ENCODE measurements at places on chromosomes 1 and 21.

- no peak for DNase-seq
Observed at GRCh38 chr1:46767649-46768282, 31.1 kb upstream of the CYP4B1 start.

DNA sequence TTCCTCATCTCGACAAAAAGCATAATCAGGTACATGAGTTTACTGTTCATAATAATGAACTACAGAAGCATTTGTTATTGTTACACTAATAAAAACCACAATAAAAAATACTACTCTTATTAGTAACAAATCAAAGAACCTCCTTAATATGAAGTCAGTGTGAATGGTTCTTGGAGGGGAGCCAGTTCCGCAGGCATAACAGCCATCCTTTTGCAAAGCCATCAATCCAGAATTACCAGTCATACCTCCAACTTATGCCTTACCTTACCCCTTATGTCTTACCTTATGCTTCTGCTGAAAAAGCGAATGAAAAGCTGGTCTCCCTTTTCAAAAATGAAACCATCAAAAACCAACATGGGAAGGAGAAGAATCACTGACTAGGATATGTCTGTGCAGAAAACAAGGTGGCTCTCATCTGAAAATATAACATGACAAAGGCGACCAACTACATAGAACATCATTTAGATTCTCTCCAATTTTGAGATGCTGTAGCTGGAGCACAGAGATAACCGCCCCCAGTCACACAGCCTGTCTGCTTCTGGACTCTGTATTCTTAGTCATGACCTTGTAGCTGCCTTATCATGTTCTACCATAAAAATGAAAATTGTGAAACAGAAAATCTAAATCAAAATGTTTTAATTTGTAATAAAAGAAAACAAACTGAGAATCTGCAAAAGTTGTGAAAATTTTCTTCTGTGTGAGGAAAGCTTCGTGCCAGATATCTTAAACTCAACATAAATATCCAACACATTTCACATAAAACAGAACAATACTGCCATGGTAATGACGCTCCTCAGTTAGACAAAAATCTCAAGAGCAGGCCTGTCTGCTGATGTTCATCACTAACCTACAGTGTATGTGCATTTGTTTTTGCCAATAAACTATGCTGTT is 438.2 kb downstream of the SMYD3 start:
- DNase-seq = peak; percentile 10

DNA sequence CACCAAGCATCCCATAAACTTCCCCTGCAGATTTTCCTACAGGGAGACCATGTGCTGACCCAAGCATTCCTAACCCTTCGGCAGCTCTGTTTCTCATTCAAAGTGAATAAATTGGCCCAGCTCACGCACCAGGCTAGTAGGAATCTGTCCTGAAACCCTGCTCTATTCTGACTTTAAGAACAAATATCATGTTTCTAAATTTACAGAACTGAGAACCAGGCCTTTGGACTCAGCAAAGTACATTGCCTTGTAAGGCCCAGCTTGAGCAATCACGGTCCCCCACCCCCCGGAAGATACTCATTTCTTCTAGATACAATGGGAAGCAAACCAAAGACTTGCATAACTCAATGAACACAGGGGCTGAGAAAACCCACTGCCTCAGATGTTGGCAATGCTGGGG is 160.1 kb upstream of the NFIA start:
- DNase-seq = peak; percentile 28

DNA sequence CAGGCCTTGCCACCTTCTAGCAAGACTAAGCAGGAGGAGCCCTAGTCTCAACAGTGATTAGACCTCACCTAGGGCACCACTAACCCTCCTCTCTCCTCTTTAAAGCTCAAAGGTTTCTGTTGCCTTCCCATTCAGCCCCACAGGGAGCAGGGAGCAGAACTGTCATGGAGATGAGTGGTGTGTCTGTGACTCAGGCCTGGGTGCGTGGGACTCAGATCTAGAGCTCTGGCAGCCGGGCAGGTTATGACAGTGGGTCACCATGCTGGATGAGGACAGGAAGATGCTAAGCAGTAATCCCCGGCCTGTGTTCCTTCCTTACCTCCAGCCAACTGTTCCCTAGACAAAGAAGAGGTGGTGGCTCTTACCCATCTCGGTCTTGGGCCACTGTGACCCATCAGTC is 60.1 kb upstream of the COA6 start:
- no peak for DNase-seq

DNA sequence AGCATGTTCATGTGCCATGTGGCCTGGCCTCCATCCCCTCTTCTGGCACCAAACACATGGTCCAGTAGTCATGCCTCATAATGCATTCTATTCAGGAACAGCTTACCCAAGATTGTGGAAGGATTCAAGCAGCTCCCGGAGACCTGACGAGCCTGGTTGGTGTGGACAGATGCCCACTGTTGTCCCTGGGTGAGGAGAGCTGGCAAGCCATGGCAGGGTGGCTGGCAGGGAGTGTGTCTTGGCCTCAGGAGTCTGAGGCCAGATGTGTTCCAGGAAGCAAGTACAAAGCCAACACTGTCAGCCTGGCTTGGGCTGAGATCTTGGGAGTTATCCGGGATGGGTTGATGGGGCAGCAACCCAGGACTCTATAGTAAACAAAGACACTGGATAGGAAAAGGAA is 7.3 kb upstream of the FABP3 start:
- no peak for DNase-seq

GRCh38 chr1:236063919-236064673 is 794 bp downstream of the NID1 start:
- peak; percentile 85 for DNase-seq

DNA sequence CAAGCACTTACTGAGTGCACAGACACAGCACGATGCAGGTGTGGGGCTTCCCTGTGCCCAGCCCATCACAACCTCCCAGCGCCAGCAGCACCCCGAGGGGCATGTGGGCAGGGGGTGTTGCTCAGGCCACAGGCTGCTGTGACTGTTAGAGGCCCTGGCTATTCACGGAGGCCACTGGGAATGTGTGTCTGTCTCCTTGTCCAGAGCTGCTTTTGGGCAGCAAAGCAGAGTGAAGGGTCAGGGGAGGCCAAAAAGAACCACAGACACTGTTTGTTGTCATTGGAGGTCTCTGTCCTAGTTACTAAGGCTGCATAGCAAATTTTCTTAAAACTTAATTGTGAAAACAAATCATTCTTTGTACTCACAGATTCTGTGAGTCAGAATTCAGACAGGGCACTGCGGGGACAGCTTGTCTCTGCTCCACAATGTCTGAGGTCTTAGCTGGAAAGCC is 49.6 kb downstream of the TNFRSF8 start:
- DNase-seq = no peak

GRCh38 chr1:79264285-79264684 is 257.8 kb upstream of the ADGRL4 start:
- no peak for DNase-seq

DNA sequence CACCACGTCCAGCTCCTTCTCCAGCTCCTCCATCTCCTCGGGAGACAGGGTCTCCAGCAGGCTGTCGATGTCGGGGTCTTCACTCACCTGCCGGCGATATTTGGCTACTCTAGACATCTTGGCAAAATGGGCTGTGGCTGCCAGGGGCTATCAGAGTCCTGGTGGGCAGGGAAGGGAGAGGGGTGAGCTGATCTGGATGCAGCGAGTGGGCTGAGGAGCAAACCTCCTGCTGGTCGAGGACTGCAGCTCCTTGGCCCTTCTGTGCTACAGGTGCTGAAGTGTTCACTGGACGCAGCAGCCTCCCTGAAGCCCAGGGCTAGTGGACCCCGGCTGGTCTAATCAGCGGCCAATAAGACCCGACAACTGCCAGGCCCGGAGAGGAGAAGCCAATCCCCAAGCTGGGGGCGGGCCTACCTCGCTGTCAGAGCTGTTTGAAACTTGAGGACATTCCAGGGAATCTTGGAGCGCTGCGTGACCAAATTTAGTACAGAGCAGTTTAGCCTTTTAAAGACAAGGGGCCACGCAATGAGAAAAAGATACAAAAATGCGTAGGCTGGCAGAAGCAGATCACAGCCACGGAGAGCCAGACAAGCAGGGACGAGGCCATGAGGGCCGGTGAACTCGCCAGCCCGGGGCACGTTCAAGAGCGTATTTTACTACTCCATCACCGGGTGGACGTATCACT is at the start of gene LMOD1:
Gene LMOD1, minus strand, starts transcription at position 325 of the 685 bp plus-strand sequence. Its CDS starts 208 bp downstream, at position 117.
- peak; percentile 99 for DNase-seq

GRCh38 chr1:104235141-104235540 is 485.4 kb downstream of the AMY1C start:
- no peak for DNase-seq

GRCh38 chr1:91940496-91940895 is 8.7 kb upstream of the BRDT start:
- DNase-seq = no peak

- no peak for DNase-seq
Observed at GRCh38 chr1:62250126-62250726, 55.6 kb downstream of the L1TD1 start.

GRCh38 chr1:88488237-88488636 is 195.8 kb upstream of the PKN2 start:
- DNase-seq = no peak

DNA sequence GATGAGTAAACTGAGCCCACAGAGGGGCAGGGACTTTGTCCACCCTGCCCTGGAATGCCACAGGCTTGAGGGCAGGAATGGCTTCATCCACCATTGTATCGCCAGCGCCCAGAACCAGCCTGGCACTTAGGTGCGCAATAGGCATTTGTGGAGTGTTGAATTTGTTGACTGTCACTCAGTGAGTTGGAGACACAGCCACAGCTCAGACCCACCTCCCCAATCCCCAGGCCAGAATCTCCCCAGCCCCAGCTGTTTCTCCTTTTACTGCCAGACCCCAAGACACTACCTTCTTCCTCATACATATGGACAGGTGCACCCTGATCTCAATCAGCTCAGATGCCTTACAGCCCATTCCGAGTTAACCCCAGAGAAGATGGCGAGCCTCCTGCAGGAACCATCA is 674.5 kb downstream of the MATN1 start:
- no peak for DNase-seq

DNA sequence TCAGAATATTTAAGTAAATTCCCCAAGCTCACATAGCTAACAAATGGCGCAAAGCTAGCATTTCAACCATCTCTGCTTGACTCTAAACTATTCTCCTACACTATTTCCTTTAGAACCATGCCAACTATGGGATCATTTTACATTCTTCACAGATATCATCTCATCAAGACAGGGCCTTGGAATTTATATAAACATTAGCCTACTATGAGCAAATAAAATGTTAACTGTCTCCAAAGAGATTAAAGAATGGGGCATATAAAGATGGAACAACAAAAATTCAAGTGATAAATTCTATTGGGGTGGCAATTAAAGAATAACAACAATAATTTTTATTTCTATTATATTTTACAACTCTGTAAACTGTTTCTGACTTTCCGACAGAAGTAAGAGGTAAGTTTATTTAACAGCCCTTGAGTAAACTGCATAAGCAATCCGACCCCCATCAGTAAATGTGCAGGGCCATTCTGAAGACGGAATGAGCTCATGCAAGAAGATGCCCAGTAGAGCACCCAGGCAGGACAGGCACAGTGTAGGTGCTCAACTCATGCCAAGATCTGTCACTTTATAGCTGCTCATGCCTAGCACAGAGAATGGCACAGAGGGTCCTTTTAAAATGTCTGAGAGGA is 261.9 kb downstream of the VAV3 start:
- no peak for DNase-seq

DNA sequence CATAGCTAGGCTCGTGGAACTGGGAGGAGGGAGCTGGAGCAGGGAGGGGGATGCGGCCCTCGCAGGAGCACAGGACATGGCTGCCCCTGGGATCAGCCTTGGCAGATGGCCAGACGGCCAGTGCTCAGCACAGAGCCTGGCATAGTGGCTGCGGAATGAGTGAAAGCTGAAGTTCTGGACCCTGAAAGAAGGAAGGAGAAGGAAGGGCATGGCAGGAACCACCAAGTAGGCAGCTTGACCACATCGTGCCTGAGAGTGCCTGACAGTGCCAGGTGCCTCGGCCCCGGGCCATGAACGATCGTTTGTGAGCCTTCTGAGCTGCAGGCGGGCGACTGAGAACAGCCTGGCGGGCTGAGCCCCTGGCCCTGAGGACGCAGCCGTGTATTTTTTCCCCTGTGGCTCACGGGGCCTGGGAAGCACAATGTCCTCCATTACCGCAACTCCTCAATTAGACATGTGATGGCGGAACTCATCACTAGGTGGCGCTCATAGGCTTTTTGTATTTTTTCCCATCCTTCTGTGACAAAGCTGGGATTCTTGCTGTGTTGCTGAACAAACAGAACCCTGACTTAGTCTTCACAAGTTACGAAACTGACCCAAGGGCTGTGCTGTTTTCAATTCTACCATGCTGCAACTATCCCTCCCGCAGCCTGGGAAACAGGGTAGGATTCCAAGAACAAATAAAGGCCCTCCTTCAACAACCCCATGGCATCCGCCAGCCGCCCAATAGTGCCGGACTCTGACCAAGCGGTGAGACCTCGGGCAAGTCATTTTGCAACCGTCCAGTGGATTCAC is 29.9 kb upstream of the TMEM61 start:
- peak; percentile 89 for DNase-seq

DNA sequence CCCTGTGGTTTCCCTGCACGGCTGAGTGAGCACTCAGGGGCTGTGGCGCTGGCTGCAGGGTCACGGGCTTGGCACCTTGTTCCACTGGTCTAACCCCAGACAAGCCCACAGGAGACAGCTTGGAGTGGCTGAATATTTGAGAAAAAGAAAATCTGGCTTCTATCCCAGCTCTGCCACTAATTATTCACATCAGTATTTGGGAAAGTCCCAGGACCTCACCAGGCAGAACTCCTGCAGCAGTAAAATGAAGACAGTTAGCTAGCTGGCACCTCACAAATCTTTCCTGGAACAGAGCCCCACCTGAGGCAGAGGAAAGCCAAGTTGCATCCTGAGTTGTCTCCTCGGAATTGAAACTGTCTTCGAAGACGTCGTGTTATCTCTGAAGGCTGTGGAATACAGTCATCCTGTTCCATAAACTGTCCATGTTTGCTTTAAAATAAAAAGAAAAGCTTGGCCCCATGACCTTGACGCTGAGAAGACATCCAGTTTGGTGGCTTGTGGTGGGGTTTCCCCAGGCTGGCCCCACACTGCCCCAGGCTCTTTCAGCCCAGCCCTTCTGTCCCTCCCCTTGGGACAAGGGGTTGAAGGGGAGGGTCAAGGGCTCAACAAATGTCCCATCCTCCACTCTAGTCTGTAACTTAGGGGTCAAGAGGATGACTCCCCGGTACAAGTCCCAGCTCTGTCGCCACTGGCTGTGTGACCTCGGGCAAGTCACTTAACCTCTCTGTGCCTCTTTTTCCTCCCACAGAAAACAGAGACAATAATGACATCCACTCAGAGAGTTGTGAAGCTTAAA is 93.8 kb upstream of the TMPRSS2 start:
- no peak for DNase-seq

- peak; percentile 32 for DNase-seq
Observed at GRCh38 chr1:117607471-117607870, 1.6 kb downstream of the TENT5C start.

DNA sequence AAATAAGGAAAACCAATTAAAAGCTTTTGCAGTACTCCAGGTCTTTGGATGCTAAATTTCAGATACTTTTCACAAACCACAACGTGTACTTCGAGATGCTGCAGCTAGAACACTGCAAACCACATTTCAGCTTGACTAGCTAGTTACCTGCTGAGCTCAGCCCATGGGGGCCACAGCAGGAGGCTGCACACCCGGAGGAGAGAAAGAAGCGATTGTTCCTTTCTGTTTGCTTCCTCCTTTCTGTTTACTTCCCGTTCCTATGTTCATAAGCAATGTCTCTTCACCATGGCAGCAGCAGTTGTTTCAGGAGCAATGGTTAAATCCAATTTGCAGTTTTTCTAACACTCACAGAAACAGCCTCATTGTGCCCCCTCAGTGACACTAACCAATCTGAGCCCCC is 225.6 kb upstream of the FGGY start:
- no peak for DNase-seq

- peak; percentile 16 for DNase-seq
Observed at GRCh38 chr1:66182551-66183178, 351.3 kb upstream of the SGIP1 start.

Data from umbilical cord (tissue), 2 donors.